ENCODE measurements at places on chromosomes 16 and 17.

DNA sequence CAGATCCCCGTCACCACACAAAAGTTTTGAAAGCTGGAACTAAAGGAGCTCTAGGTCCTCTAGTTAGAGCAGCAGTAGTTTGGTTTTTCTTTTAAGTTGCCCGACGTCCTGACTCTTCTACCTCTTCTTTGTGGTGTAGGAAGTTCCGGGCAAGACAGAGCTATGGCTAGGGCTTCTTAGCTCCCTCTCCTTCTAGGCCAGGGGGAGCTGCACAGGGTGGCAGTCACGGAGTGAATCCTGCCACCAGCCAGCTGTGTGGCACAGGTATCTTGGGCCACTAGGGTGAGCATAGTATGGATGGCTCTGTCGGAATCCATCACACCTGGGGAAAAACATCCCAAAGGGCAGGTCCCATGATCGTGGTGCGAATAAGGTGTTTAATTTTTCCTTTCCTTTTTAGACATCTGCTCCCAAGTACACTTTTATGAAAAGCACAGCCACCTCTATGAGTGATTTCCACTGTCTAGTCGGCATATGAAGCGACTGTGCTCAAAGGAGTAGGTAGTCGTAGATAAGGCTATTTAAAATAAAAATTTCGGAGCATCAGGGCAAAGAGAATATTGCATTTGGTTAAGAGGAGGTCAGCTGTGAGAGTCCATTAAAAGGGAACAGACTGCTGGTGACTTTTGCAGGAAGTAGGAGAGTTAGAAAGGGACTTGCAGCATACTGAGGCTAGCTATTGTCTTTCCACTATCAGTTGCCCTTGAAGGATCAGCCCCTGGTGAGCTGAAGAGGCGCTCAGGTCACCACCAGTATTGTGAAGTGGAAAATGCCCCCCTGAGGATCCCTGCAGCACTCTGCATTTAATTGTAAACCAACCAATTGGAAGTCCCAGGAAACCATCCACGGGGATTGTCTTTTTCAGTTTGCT lies 2.1 kb downstream of the PRKCA start:
- DNase-seq, result no peak

- DNase-seq, result no peak
These were observed 3.5 kb upstream of the ADGRG1 start for GRCh38 chr16:57624806-57625500.

- DNase-seq, result no peak
These were observed 1.2 kb downstream of the PPP1R1B start for GRCh38 chr17:39627712-39628516.

DNA sequence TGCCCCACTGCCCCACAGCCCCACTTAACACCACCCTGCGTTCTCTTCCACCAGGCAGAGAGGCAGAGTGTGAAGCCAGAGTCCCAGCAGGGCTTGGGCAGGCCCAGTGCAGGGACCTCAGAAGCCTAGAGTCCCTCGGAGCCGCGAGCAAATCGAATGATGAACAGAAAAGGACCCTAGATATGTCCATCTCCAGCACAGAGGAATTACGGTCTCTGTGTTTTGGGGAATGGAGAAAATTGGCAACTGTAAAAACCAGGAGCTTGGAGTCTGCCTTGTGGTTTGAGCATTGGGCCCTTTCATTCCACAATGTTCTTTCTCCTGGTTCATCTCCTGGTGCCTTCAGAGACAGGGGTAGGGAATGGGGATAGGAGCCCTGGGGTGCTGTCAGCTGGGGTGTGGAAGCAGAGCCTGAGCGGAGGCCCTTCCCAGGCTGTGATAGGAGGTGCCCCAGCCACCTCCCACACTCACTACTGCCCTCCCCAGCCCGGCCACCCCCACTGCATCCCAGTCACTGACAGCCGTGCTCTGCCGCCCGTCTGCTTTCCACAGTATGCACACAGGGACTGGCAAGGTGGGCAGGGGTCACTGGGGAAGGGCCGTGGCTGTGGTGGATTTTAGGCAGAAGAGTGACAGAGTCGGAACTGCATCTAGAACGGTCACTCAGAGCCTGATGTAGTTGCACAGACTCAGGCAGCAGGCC lies 26.7 kb downstream of the TBX4 start:
- peak; percentile 68 for DNase-seq

- DNase-seq, result no peak
These were observed at the start of gene FOXF1 for GRCh38 chr16:86510465-86511261. FOXF1 (plus strand) TSS chr16:86510527; CDS start chr16:86510570, 43 bp downstream.

DNA sequence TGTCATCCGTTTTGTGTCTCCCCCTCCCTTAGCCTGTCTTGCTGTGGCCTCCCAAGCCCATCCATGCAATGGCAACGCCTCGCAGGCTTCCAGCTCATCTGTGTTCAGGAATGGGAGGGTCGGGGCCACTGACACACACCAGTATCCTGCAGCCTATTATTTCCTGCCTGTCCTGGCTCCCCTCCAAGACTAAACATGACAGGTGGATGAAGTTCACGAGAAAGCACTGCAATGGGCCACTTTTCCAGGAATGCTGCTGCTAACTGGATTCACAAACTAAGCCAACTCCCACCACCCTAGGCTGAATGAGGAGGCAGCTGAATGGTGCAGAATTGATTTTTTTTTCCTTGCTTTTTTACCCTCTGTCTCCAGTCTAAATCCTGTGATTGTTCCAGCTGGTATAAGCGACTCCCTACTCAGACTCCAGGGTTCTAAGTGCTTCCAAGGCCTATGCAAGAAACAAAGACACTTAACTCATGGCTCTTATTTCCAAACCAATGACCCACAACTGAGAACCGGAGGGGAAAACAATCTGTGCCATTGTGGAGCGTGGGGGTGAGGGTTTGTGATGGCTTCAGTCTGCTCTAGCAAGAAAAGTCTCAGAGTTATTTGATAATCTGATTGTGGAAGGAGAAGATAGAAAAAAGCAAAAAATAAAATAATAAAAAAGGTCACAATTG lies 23.3 kb downstream of the TMEM100 start:
- DNase-seq, result no peak

DNA sequence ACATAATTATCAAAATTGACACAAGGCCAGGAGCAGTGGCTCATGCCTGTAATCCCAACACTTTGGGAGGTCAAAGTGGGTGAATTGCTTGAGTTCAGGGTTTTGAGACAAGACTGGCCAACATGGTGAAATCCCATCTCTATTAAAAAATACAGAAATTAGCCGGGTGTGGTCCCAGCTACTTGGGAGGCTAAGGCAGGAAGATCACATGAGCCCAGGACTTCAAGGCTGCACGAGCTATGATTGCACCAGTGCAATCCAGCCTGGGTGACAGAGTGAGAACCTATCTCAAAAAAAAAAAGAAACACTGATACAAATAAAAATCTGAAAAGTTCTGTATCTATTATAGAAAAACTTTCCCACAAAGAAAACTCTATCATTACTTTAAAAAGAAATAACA lies 15.5 kb downstream of the MYH10 start:
- no peak for DNase-seq

DNA sequence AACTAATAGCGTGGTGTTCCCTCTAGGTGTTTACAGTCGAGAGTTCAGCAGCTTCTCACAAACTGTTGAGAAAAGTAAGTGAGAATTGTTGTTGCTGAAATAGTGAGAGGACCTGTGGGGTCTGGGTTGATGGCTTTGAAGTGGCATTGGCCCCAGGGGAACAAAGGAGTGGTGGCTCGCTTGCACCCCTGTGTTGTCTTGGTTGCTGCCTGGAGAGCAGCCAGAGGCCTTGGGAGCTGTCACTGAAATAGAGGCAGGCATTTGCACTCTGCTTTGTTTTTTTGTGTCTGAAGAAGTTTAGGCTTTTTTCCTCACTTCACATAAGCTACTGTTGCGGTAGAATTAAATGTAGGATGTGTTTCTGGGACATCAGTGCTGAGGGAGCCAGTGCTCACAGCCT lies 36.8 kb downstream of the PRMT7 start:
- DNase-seq, result no peak

DNA sequence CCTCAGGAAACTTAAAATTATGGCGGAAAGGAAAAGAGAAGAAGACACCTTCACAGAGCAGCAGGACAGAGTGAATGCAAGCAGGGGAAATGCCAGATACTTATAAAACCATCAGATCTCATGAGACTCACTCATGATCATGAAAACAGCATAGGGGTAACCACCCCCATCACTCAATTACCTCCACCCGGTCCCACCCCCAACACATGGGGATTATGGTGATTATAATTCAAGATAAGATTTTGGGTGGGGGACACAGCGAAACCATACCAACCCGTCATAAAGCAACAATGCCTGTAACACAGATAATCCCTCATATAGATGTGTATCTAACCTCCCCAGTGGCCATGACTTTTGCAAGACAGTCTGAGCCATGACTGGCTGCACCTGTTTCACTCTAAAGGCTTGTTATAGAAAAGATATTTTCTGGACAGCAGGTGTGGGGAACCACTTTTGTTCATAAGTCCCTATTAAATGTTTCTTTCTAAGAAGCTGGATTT lies 7.0 kb upstream of the GSDMA start:
- no peak for DNase-seq

- DNase-seq, result no peak
These were observed 33.6 kb upstream of the CCR7 start for GRCh38 chr17:40598619-40599467.

DNA sequence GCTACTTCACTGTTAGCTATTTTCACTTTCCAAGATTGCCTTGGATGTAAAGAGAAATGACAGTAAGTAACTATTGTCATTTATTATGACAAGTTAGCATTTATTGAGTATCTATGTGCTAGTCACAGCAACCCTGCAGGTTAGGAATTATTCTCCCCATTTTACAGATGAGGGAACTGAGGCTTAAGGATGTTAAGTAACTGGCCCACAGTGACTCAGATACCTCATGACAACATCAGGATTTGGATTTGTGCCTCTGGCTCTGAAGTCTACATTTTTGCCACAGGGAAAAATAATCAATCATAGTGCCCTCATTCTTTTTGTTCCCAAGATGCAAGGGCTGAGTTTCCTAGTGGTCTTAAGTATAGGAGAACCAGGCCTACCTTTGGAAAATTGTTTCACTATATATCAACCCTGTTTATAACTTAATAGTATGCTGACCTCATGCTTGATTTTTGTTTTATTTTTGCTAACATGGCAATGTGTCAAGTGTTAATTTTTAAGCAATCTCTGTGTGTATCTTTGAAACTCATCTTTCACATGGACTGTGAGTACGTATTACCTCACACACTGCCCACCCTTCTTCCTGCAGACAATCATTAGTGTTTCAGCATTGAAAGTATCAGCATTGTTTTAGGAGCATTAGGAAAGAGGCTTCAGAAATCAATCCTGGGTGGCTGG lies 105.0 kb downstream of the TANGO6 start:
- DNase-seq, result no peak

DNA sequence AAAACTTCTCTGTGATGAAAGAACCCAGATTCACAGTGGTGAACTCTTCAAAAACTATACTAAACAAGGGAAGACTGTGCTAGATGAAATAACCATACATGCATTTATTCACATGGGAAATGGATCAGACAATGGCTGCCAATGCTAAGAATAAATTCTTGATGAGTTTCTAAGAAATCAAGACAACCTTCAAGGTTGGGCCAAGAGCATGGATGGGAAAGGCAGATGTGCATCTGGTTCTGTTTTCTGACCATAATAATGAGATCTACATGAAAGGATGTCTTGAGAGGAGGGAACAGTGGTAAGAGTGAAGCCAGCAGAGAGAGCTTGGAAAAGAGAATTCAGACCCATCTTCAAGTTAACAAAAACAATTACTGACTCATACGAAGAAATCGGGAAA lies 31.4 kb downstream of the ANKRD11 start:
- DNase-seq, result no peak

GRCh38 chr16:8877894-8878522 lies 4.1 kb upstream of the LITAFD start:
- DNase-seq, result no peak

DNA sequence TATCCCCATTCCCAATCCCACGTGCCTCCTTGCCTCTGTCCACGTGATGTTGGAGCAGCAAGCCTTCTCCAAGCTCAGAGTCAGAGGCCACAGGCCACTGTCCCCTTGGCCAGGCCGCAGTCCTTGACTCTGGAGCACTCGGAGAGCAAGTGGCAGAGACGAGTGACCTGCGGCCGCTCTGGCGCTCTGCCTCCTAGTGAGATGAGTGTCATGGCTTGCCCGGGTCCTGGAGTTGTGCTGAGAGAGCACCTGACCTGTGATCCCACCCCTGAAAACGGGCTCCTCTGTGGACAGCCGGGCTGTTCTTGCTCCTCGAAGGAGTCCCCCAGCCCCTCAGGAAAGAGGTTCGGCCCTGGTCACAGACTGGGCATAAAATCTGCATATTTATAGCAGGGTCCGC lies 10.0 kb upstream of the FASN start:
- DNase-seq, result no peak

DNA sequence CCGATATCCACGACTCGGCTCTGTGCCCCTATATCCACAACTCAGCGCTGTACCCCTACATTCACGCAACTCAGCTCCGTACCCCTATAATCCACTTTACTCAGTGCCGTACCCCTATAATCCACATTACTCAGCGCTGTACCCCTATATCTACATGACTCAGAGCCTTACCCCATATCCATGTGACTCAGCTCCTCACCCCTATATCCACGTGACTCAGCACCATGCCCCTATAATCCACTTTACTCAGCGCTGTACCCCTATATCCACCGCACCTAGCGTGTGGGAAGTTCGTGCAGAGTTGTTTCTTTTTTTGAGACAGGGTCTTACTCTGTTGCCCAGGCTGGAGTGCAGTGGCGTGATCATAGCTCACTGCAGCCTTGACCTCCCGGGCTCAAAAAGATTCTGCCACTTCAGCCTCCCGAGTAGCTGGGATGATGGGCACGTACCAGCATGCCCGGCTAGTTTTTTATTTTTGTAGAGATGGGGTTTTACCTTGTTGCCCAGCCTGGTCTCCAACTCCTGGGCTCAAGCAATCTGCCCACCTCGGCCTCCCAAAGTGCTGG lies 17.4 kb downstream of the CYB5D2 start:
- no peak for DNase-seq

DNA sequence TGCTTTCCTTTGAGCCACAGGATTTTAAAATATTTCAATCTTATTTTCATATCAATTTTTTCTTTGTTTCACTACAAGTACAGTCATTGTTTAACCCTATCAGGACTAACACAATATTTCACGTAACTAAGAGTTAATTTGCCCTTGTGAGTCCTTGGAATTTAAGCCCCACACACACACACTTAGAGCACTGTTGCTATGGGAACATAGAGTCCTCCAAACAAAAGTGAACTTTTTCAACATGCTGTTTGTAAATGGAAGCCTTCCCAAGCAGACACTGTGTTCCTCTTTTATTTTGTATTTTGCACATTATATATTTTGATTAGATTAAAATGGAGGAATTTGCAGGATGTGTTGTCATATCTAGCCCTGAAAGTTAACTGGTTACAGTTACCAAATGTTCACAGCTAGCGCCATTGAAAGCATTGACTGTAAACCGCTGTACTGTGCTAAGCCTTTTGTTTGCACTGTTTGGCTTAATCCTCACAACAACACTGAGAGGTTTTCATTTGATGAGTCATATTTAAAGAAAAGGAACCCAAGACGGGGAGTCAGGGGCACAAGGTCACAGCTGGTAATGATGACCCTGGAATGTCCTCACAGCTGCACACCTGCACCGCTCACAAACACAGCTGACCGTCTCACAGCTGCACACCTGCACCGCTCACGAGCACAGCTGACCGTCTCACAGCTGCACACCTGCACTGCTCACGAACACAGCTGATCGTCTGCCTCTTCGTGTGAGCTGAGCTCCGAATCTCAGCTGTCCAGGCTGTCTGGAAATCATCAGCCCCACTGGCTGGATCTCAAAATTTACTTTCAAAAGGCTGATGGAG lies 6.3 kb downstream of the HSBP1 start:
- no peak for DNase-seq

Measured in SK-N-DZ (cell line).